ENCODE measurements at places on chromosomes 4 and X. TPM values are rescaled to one million over a fixed set of nuclear protein-coding genes. Genes with fewer than 3 reads are reported as not detected.

Gene FATE1
- total RNA-seq: not detected

Gene GABRA4
- total RNA-seq: not detected

Gene PHKA1
- total RNA-seq: 32.5 TPM

Gene FABP2
- total RNA-seq: not detected

Gene RPL36A
- 2,452 TPM for total RNA-seq

All from A549 treated with dexamethasone at 1 μM for 4 hours (cell line).